ENCODE measurements at places on chromosomes 16 and 17.
A peak's percentile ranks its signal among the peaks of the same experiment; 100 is the strongest.

- peak; percentile 70 for DNase-seq
Observed at GRCh38 chr16:84511180-84511800, 6.8 kb upstream of the MEAK7 start.

- DNase-seq, result no peak
Observed at GRCh38 chr17:4221899-4222659, 41.7 kb downstream of the ANKFY1 start.

GRCh38 chr17:76447931-76448652, 4.9 kb downstream of the UBE2O start:
- no peak for DNase-seq

DNA sequence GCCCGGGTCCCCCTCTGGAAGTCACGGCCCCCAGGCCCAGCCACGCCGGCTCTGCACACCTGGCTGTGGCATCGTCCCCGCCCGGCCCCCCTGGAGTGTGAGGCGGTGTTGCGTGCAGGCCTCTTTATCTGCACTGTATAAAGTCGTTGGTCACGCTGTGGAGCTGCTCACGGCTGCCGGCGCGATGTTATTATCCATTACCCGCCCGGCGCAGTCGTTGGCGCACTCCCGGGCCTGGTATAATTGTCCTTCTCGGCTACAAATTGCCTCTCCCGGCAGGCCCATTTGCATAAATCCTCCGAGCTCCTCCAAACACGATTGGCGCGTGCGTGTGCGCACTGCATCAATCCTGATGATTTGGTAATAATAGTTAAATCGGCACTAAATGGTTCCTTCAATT, 57.8 kb downstream of the BAHCC1 start:
- no peak for DNase-seq

DNA sequence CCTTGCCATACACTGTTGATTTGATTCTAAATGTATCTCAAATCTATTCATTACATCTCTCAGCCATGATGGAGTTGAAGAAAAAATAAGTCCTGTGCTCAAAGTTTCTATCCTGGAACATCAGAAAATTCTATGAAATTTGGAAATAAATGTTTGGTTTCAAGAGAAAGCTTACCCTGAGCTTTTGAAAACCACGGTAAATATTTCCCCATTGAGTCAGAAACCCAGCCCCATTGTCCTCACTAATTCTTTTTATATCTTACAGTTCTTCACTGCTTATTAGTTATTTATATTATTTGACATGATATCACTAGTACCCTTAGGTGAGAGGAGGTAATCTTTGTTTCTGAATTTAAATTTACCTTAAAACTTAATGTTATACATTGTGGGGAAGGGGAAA, 128.5 kb downstream of the MRTFB start:
- DNase-seq, result no peak

DNA sequence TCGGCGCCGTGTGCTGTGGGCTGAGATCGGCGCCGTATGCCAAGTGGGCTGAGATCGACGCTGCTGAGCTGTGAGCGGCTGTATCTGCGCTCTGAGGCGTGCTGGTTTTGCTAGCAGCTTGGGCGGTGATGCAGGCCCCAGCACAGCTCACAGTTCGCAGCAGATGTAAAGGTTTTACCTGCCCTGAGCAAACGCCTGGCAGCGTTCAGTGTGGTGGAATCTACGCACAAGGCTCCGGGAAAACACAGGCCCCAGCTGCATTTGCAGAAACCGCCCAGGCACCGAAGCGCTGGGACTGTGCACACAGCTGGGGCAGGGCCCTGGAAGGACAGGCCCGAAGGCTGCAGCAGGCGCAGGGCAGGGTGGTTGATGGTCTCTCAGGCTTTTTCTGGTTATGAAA, 8.0 kb upstream of the ZNF469 start:
- DNase-seq, result no peak
